Central memory CD4-positive, alpha-beta T cell (primary cell): ENCODE measurements at places on chromosomes 7 and 10.

DNA sequence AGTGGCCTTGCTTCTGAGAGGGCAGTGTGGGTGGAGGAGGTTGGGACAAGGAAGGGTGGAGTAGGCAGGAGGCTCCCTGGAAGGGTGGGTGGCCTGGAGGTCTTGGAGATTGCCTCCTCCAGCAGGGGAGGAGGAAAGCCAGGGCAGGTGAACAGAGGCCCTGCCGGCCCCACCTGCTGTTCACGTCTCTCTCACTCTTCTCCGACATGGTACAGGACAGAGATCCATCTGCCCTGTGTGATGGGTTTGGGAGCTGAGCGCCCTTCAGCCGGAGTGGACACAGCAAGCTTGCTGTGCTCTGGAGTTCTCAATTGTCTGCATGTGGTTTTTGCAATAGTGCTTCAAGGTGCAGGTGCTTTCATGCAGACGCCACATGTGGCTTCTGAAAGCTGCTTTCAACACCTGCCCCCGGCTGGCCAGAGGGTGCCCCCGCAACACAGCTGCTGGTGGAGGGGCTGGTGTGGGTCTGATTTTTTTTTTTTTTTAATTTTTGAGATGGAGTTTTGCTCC lies 82.8 kb upstream of the GNA12 start:
- DNase-seq = no peak

DNA sequence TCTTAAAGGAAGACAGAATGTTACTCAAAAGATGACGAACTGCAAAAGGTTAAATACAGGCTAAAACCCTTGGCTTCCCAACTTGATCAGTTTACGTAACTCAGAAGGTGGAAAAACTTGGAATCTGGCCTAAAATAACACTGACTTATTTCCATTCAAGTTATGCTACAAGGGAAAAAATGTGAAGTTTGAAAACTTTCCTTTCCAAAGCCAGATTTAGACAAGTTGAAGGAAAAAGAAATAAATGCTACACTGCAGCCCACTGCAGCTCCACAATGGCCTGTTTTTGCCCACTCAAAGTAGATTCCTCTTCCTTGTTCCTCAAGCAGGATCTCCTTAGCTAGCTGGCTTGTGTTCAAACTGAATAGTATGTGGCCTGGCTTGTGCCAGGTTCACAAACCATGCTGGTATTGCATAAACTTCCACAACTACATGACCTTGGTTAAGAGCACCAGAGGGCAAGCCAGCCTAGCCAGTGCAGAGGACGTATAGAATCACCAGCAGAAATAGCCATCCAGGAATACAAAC lies 166.2 kb downstream of the CPEB3 start:
- DNase-seq = no peak

DNA sequence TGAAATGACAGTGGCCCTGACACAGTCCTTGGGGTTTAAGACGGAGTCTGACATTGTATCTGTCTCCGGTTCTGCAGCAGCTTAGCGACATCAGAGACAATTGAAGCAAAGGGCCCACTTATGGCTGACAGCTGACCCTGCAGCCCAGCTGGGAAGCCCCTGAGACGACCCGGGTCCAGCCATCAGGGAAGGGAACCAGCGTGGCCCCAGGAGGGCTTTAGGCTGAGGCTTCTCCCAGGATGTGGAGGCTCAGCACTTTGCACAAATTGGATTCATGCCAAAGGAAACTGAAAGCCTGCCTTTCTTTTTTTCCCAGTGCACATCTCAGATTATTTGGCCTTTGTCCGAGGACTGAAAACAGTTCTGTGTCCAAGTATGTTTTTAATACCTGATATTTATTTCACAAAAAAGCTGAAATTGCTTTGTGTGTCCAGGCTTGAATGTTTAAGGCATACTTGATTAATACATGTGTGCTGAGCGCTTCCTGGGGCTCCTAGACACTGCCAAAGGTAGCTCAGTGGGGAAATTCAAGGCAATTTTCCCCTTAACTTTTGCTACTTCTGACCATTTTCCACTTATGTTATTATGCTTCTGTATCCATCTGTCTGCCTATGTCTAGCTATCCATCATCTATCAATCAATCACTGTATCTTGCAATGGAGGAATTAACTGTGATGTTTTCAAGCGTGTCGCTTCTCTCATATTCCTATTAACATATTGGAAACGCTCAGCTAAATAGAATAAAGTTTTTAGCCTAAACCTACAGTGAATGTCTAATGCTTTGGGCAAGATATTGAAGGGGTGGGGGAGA lies 34.8 kb downstream of the KLF6 start:
- DNase-seq = no peak

- no peak for DNase-seq
Measured at GRCh38 chr10:2936816-2937215, 130.5 kb upstream of the PFKP start.

GRCh38 chr10:120761951-120762350 lies 89.2 kb upstream of the WDR11 start:
- DNase-seq = no peak
